ENCODE measurements at places on chromosomes 6 and 20. TPM values are rescaled to one million over a fixed set of nuclear protein-coding genes. Genes with fewer than 3 reads are reported as not detected.

EPPIN gene
- total RNA-seq: not detected

GNMT gene
- not detected for total RNA-seq

SPATA25 gene
- total RNA-seq: 4.6 TPM

PSORS1C2 gene
- not detected for total RNA-seq

GRCh38 chr6:115203381-115203780, 857.3 kb downstream of the FRK start:
- no peak for DNase-seq

- no peak for DNase-seq
Observed at GRCh38 chr6:13044390-13044789, 283.9 kb downstream of the TBC1D7 start.

Data from esophagus muscularis mucosa (tissue), 4 donors.